ENCODE measurements at places on chromosomes 3 and 15.

GRCh38 chr3:52682016-52682415, 3.7 kb downstream of the PBRM1 start:
- DNase-seq = no peak

DNA sequence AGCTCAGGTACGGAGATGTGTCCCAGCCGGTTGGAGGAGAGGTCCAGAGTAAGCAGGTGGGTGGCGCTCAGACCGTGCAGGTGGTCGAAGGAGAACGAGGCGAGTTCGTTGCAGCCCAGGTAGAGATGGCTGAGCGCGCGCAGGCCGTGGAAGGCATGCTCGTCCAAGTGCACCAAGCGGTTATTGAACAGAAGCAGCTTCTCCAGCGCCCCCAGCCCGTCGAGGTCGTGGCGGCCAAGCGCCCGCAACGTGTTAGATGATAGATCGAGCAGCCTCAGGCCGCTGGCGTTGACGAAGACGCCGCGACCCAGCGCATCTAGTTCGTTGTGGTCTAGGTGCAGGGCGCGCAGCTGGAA, 648 bp downstream of the AMIGO3 start:
- DNase-seq = no peak

DNA sequence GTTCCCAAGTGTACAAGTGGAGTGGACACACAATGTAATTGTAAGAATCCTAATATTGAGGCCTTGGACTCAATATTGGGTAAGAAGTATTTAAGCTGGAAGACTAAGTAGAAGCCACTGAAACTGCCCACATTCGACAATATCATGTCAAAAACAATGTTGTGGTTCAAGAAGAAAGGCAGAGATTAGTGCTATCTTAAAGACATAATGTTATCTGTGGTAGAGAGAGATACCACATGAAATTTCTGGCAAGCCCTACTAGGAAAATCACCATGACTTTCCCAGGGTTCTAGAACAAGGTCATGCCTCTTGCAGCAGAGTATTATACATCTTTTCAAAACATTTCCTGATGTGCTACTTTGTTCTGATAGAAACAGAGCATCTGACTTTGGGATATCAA, 192.6 kb downstream of the RAP2B start:
- DNase-seq = no peak

GRCh38 chr3:30438126-30438525, 168.3 kb upstream of the TGFBR2 start:
- DNase-seq = no peak

DNA sequence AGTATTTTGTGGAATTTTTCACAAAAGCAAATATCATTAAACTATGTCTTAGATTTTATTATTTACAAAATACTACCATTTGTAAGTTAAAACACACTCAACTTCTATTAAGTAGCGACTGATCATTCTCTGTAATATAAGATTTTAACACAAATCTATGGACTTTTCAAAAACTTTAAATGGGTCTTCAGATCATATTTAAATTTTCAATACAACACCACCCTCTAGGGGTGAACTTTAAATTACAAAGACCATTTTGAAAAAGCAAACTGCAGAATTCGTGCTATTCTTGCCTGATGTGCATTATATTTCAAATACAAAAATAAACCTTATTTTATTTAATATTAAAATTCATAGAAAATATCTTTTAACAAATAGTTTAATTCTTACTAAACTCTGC, 8.2 kb upstream of the VGLL4 start:
- DNase-seq = no peak

GRCh38 chr15:69338535-69339213, 40.0 kb downstream of the PAQR5 start:
- no peak for DNase-seq

DNA sequence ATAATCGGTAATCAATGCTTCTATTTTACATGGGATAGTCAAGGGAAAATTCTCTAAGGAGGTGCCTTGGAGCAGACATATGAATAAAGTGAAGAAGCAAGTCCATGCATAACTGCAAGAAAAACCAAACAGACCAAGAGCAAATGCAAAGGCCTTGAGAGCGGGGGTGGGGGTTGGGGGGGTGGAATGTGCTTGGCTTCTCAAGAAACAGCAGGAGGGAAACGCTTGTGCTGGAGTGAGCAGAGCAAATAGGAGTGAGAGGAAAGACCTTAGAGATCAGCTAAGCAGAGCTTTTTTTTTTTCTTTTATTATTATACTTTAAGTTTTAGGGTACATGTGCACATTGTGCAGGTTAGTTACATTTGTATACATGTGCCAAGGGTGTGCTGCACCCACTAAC, 260.8 kb downstream of the ARPP21 start:
- DNase-seq = no peak

DNA sequence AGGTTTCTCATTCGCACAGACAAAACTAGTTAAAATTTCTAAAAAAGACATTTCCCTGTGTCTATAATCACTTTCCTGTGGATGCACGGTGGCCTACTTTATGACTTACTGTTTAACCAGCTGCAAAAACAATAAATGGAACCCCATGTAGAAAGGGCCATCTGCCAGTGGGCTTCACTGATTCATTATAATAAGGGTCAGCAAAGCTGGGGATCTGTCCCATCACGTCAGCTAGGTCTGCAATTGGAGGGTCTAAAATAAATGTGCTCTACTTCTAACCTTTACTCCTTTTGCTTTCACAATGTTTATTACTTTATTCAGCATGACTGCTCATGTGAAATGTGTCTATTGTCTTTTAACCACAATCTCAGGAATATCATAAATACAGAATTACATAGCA, 43.1 kb upstream of the NMD3 start:
- no peak for DNase-seq

GRCh38 chr3:133855002-133855370, 40.7 kb downstream of the RAB6B start:
- no peak for DNase-seq

DNA sequence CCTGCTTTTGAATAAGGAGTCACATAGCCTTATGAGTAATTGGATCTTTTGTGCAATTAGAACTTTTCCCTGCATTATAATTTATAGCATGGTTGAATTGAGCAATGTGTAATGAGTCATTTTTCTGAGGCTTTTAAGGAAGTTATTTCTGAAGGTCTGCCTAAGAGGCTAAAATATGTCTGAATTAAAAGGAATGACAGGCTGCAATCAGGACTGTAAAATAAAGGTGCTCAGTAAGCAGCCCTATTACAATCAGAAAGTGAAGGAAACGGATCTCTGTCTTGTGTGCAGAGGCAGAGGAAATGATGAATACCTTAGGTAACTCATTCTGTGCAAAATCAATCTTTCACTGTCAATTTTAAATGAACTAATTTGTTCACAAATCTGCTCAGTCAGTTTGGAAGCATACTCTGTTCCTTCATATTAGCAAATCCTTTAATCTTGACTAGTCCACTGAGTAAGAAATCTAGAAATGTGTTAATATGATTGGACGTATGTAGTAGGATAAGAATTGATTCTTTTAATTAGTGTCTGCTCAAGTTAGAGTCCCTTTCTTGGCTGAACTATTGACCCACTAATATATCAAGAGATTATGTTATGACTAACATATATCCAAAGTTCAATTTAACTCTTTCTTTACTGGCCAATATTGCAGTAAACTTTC, 290.1 kb downstream of the ZIC1 start:
- DNase-seq = no peak

DNA sequence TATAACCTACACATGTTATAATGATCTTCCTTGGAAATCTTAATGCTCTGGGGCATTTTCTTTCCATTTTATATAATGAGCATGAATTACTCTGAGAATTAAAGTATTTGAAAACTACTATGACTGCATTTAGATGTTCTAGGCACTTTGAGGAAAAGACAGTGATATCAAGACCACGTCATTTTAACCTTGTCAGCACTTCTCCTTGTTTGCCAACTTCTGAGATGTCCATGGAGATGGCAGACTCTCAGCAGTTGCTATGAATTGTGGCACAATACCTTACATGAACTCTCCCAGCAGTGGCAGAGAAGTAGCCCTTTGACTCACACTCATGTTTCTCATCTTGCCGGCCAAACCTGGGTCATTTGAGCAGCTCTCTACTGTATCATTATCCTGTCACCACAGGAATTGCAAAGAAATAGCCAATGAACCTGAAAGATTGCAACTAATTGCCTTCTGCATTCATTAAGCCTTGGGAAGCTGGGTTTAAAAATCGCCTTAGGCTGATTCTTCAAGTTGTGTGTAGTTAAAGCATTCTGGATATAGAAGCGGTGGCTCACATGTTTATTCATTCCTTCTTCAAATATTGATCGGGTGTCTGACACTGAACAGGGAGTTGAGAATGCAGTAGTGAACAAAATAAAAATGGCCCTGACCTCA, 272.2 kb upstream of the CFAP20DC start:
- no peak for DNase-seq

DNA sequence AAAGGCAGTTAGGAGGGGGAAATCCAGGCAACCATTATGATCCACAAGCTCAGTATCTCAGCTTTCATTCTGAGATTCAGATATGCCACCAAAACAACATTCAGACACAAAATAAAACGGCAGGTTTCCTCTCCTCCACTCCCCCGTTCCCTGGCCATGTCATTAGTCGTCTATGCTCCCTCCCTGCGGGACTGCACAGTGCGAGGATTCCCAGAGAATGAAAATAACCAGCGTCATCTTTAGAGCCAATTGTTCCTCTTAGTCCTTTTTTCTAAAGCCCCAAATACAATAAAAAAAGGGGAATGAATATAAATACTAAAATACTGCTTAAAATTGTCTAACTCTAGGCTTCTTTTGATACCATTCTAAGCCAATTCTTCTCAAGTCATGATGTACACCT, 7.8 kb upstream of the SLCO3A1 start:
- DNase-seq = no peak
